Stimulated activated CD4-positive, alpha-beta T cell treated with anti-CD3 and anti-CD28 coated beads, TNF-alpha, amount 100 ng/mL, for 48 hours (primary cell): ENCODE measurements at places on chromosomes 4 and X.

DNA sequence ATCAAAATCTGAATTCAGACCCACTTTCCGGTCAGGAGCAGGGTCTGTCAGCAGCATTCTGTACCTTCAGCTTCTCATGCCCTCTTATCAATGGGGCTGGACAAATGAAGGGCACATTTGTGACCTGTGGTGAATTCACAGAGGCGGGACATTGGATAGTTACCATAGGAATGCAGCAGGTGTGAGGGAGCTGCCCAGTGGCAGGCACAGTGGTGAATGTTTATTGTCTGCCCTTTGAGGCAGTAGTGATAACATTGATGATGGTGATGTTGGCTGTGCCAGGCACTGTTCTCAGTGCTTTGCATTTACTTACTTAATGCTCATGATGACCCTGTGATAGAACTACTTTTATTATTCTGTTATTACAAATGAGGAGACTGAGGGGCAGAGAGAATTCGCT lies 101.2 kb upstream of the KIT start:
- no peak for DNase-seq

DNA sequence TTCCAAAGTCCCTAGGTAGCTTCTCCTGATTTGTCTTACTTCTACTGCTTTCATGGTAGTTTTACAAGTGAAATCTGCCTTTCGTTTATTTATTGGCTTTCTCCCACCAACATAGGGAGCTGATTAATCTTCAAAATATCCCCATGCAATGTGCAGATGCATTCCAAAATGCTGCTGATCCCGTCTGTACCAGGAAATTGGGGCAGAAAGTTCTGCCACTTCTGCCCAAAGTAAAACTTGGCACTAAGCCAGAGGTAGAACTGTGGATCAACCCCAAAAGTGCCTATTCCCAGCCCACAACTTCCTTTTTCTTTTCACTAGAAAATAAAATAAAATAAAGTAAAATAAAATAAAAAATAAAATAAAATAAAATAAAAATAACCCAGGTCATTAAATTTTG lies 47.3 kb upstream of the PPARGC1A start:
- no peak for DNase-seq

DNA sequence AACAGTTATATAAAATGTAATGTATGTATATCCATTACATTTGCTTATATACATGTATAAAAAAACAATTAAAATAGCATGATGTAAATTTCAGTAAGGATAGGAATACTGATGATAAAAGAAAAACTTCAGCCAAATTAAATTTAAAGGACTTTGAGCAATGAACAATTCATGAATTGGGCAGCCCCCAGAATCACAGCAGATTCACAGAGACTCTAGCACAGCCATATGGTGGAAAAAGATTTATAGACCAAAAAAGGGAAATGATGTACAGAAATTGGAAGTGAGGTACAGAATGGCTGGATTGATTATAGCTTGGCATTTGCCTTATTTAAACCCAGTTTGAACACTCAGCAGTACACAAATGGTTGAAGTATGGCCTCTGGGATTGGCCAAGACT lies 34.7 kb upstream of the RAB40AL start:
- DNase-seq: no peak

- DNase-seq: no peak
Observed at GRCh38 chr4:177313263-177313662, 3.6 kb downstream of the NEIL3 start.

DNA sequence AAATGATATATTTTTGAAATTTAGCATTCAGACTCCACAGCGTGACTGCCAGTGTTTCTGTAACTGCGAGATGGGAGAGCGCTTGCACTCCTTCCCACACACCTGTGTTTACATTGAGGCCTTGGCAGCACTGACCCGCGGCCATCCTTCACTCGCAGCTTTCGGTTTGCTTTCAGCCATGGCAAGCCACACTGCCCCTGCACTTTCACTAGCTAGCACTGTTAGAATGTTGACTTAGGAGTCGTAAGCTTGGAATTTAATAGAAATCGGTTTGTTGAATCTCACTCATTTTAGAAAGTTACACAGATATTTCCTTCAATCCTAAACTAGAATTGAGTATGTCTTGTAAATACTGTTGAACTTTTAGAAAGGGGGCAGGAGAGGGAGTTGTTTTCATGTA lies 136.2 kb downstream of the CFAP299 start:
- no peak for DNase-seq

GRCh38 chrX:54223581-54223980 lies 40.5 kb upstream of the FAM120C start:
- DNase-seq: no peak
